Gastrocnemius medialis (tissue), 4 donors: ENCODE measurements at places on chromosomes 3 and 15.

- no peak for DNase-seq
Measured at GRCh38 chr3:53659996-53660395, 165.6 kb downstream of the CACNA1D start.

- DNase-seq: no peak
Measured at GRCh38 chr15:48592221-48592731, 53.2 kb downstream of the FBN1 start.

DNA sequence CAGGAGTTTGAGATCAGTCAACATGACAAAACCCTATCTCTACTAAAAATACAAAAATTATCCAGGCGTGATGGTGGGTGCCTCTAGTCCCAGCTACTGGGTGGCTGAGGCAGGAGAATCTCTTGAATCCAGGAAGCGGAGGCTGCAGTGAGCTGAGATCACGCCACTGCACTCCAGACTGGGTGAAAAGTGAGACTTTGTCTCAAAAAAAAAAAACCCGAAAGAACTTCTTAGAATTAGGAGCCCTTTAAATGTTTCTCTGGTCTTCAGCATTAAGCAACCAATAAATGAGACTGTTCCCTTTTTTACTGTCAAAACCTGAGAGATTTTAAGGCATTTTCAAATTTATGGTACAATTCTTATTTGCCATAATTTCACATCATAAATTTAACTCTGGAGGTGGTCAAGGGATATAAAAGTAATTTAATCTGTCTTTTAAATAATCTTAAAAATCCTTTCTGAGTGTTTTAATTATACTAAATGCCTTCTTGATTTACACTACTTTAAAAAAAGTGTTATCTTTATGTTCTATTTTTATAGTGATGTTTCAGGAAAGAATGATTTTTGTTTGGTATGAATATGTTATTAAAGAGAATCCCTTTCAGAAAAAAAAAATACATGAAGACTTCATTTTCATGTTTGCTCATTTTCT lies 10.1 kb downstream of the PCOLCE2 start:
- DNase-seq: no peak

DNA sequence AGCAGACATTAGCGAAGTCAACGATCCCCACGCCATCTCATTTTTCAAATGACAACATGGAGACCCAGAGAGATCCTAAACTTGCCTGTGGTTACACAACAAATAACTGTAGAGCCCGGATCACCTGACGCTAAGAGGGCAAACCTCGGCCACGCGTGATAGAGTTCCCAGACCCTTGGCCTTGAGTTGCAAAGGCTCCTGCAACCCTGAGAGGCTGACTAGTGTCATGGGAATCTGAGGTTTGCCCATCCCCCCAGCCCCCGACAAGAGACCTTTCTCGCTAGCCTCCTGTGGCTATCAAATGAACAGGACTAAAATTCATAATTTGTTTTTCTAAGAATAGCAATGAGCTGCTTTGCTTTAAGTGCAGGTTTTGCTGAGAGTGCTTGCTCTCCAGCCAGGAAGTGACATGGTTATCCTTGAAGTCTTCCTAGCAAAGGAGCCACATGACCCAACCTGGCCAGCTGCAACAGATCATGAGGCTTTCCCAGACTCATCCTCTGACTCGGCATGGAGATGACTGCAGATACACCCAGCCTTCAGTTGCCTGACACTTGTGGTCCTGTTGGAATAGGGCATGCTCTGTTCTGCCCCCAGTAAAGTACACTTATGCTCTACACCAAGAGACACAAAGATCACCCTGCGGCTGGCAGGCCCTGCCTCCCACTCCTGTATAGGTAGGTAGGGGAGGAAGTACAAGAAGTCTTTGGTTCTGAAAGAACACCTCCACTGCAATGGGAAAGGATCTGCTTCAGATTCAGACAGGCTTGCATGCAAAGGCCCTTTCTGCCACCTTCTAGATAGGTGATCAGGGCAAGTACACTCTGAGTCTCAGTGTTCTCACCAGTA lies 36.0 kb downstream of the MCF2L2 start:
- peak; percentile 43 for DNase-seq

DNA sequence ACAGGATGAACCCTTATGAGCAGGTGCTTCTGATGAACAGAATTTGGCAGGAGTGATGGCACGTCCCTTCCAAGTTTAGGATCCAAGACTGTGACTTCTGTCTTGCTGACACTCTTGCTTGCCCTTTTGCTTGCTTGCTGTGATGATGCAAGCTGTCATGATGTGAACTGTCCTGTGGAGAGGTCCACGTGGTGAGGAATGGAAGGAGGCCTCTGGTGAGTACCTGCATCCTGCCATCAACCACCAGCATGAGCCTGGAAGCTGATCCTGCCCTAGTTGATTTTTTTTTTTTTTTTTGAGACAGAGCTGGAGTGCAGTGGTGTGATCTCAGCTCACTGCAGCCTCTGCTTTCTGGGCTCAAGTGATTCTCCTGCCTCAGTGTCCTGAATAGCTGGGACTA lies 45.5 kb downstream of the EDEM1 start:
- no peak for DNase-seq

DNA sequence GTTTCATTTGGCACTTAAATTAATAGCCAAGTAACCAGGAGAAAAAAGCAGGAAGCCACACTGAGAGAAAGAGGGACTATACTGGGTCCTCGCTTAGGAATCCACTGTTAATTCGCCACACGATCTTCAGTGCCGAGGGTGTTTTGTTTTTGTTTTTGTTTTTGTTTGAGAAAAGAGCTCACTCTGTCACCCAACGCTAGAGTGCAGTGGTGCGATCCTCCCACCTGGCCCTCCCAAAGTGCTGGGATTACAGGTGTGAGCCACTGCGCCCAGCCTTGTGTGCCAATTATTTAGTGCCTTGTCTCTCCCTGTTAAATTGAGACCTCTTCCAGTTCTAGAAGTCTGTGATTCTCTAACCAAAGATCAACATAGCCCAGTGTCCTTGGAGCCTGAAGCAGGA lies 53.8 kb upstream of the TPM1 start:
- DNase-seq: no peak

- DNase-seq: no peak
Measured at GRCh38 chr3:4099607-4100006, 203.6 kb upstream of the SETMAR start.

DNA sequence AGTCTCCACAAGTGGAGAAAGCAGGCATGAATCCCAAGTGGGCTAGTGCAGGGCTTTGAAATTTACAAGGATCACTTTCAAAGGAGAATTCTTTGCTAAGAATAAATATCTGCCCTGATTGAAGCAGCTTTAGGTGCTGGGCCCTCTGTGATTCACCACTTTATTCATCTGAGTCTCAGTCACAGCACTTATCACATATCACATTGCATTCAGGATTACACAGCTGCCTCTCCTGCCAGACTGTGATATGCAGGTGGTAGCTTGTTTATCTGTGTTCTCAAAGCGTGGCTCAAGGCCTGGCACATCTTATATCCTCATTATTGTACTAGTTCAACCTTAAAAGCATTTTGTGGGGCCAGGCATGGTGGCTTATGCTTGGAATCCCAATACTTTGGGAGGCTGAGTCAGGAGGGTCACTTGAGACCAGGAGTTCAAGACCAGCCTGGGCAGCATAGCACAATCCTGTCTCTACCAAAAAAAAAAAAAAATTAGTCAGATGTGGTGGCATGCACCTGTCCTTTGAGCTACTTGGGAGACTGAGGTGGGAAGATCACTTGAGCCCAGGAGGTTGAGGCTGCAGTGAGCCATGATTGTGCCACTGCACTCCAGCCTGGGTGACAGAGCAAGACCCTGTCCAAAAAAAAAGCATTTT lies 156.9 kb upstream of the EIF1B start:
- DNase-seq: peak; percentile 53

DNA sequence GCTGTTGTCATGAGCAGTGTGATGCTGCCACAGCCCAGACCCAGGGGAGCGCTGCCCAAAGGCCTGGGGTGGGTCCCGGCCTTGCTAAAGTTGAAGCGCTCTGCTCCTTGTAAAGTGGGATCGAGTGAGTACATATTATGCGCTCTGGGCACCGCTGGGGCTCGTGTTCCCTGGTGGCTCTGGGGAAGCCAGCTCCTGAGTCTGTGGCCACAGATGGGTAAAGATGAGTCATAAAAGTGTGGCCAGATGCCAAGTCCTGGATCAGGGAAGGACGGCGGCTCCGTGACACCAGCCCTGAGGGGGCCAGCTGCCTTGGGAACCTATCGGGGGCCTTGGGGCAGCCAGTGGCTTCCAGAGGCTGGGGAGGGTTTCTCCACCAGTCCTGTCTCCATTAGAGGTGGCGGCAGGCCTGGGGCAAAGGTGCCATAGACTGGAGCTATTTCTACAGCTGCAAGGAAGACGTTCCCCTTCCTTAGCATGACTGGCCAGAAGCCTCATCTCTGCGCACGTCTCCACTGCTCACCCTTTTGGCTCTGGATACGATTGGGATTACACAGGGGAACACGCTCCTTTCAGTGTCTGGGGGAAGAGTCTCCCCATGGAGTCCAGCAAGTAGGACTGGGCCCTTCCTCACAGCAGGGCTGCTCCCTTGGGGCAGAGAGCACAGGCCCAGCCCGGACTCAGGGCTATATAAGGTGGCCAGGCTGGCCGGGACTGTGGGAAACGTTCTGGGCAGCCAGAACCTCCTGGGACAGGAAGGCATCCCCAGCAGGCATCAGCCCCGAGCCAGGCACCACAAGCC lies 1.2 kb upstream of the ITIH4 start:
- peak; percentile 95 for DNase-seq

- DNase-seq: no peak
Measured at GRCh38 chr3:107082527-107082926, 294.7 kb upstream of the CCDC54 start.

GRCh38 chr3:108673988-108674661 lies 83.1 kb downstream of the RETNLB start:
- no peak for DNase-seq

DNA sequence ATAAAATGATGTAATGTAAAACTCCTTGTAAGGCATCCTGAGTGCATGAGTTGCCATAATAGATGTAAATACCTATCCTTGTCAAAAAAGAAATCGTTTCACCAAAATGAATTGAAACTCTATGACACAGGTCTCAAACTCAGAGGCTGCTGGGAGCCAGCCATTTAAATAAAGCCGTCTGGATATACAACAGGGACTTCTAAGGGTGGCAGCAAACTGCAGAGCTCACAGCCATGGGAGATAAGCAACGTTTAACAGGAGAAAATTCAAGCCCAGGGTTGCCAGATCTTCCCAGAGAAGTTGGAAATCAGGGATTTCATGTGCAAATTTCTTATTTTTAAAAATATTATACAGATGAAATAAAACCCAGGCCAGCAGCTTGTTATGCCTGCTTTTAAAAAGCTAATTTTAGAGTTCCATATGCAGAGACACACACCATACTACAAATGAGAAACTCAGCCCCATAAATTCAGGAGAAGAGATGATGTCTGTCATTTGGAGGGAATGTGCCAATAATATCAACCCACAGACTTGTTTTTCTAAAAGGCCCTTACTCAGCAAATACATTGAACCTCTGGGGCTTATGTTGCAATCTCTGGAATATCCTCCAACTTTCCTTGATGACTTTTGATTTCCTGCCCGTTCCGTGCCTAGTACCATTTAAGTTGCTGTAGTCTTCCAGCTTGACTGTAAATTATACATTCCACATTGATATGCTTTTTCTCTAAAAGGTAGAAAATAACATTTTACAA lies 75.6 kb downstream of the AQP9 start:
- DNase-seq: no peak

DNA sequence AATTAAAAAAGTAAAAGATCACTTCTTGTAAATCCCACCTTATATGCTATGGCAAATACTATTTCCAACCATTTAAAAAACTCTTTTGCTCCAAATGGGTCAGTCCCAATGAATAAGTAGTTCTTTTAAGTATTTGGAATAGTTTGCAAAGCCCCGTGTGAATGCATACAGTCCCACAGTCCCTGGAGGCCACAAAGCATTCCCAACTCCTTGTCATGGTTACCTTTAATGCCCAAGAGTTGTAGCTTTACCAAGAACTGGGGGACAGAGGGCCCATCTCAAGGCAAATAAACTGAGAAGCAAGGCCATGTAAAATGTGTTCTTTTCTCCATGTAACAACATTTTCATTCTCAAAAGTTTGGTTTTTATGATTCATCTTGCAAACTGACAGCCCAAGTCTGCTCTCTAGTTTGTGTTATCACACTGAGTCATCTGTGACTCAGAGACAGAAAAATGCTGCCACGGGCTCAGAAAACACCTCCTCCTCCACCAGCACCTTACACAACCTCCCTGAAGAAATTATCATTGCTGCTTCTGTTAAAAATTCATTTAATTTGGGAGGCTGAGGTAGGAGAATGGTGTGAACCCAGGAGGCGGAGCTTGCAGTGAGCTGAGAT lies 336.2 kb downstream of the ERC2 start:
- DNase-seq: no peak

DNA sequence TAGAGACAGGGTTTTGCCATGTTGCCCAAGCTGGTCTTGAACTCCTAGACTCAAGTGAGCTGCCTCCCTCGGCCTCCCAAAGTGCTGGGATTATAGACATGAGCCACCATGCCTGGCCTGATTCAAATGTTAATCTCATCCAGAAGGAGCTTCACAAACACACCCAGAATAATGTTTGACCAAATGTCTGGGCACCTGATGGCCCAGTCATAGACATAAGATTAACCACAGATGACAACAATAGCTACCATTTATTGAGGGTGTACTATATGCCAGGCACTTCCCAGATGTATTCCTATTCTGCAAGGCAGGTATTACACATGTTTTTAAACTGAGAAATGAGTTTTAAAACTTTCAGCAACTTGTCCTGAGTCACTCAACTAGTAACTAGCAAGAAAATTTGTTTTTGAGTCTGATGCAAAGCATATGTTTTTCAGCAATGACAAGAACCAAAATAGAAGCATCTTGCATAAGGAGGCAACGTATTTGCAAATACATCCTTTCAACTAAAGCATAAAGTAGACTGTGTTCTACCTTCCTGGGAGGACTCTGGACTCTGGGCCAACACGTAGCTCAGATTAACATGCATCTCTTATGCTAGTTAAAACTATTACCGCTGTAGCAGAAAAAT lies 8.1 kb upstream of the SPG21 start:
- no peak for DNase-seq

GRCh38 chr15:62899090-62899493 lies 143.5 kb upstream of the TPM1 start:
- DNase-seq: no peak

GRCh38 chr3:166071-166470 lies 30.5 kb upstream of the CHL1 start:
- no peak for DNase-seq

DNA sequence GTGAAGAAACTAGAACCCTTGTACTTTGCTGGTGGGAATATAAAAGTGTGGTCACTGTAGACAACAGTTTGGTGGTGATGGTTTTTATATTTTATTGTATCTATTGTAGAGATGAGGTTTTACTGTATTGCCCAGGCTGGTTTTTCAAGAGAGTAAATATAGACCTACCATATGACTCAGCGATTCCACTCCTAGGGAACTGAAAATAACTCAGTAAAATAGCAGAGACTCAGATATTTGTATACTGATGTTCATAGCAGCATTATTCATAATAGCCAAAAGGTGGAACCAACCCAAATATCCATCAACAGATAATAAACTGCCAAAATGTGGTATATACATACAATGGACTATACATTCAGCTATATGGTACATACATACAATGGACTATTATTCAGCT lies 68.8 kb upstream of the IL12A start:
- no peak for DNase-seq

DNA sequence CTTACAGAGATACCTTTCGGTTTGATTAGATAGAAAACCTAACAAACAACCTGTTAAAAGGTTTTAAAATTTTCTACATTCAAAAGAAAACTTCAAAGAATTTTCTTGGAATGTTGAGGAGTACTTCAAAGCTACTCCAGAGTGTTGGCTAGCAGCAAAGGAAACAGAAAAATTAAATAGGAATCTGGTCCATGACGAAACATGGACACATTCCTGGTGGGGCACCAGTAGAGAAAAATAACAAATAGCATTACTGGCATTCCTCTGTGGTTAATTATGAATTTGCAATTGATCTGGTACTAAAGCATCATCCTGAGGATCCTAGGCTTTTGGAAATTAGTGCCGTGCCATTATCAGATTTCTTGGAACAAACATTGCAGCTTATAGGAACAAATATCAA lies 59.5 kb upstream of the DPPA4 start:
- DNase-seq: no peak
